Kidney glomerular epithelial cell (primary cell): ENCODE measurements at places on chromosomes 4 and X.
A peak's percentile ranks its signal among the peaks of the same experiment; 100 is the strongest.

DNA sequence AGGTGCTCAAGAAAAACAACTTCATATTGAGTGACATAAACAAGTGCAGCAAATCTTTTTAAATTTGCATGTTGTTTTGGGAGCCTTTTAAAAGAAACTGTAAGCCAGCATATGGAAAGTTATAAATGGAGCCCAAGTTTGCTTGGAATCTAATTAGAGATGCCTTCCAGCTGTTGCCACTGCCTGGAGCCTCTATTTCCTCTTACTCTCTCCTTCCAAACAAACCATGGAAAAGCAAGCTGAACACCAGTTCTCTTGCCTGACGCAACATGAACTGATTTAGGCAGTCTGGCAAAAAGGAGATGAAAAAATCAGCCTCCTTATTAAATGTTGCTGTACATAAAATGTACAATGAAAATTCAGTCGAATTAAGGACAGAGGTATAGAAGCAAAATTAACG, 21.5 kb downstream of the ARSJ start:
- DNase-seq, result no peak

DNA sequence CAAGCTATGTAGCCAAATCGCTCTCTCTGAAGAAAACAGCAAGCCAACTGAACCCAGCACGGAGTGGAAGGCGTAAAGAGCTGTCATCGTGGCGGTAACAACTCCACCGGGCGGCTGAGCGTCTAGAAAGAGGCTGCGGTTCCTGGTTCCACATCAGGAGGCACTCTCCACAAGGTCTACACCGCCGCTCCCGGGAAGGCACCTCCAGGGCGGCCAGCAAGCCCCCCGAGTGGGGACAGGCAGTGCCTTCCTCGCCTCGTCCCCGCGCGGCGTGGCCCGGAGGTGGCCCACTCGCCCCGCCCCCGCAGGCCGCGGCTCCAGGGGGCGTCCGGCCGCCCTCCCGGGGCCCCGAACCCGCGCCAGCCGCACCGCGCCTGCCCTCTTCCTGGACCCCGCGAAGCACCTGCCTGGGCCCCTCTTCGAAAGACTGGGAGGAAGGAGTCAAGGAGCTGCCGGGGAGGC, 755 bp downstream of the KLHL8 start:
- DNase-seq, result peak; percentile 9

- no peak for DNase-seq
Measured at GRCh38 chr4:148333265-148333664, 108.9 kb downstream of the NR3C2 start.

GRCh38 chr4:173125216-173125812, 43.3 kb upstream of the GALNT7 start:
- no peak for DNase-seq

DNA sequence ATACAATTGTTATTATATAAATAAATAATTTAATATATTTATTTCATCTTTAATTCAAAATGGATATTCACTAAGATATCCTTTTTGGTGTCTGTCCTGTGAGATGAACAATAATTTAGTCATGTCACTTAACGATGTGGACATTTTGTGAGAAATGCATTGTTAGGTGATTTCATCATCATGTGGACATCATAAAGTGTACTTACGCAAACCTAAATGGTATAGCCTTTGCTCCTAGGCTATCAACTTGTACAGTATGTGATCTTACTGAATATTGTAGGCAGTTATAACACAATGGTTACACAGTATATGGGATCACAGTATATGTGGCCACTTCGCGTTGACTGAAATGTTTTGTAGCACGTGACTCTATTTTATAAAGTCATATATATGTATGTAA, 20.2 kb upstream of the CHRNA9 start:
- DNase-seq, result no peak

- DNase-seq, result no peak
Measured at GRCh38 chrX:106007815-106008214, 30.7 kb downstream of the SERPINA7 start.

GRCh38 chr4:100087743-100088142, 102.5 kb downstream of the DDIT4L start:
- no peak for DNase-seq

DNA sequence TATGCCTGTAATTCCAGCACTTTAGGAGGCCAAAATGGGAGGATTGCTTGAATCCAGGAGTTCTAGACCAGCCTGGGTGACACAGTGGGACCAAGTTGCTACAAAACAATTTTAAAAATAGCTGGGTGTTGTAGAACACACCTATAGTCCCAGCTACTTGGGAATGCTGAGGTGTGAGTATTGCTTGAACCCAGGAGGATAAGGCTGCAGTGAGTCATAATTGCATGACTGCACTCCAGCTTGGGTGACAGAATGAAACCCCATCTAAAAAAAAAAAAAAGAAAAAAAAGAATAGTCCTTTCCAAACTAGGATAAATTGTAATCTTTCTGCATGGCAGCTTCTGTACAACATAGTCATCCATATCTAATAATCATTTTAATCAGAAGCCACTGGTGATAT, 270.1 kb upstream of the INTU start:
- DNase-seq, result no peak

DNA sequence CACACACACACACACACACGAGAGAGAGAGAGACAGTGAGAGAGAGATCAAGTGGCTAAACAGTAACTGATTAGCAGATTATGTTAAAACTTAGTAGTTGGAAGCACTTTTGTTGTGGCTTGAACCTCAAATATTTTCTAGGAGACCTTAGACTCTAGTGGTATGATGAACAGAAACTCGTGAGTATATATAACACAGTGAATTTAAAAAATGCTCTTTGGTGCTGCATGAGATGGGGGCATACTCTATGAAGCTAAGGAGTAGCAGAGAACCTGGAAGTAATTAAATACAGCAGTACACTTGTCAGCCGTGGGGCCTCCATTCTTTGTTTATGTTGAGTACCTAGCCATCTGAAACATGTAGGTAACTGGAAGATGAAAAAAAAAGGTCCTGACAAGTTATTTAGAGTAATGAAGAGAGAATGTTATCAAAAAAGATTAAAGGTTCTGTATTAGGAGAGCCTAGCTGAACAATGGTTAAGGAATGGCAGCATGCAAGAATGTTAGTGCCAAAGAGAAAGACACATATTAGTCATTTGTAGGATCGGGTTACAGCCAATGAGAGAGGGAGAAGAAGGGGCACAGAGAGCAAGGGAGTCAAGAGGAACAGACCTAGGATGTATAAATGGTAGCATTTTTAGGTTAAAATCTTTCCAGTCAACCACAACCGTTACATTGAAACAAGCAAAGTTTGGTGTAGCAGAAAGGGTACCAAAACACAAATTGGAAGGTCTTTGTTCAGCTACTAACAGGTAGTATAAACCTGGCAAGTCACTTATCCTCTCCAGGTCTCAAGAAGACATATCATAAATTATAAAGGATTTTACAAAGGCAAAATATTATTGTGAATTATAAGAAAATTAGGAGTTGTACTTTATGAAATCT, 316.7 kb upstream of the DIPK2B start:
- DNase-seq, result peak; percentile 57

DNA sequence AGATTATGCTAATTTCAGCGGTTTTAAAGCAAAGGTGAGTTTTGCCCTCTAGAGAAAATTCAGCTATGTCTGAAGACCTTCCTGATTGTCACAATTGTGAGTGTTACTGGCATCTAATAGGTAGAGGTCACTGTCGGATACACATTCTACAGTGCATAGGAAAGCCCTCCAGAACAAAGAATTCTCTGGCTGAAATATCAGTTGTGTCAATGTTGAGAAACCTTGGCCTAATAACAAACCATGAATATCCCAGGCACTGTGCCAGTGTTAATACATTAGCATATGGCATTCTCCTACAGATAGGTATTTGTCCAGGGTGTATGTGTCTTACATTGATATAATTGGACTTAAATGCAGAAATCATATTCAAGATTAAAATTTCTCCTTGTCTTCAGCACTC, 294.3 kb downstream of the FSTL5 start:
- DNase-seq, result no peak

GRCh38 chr4:167622481-167623240, 388.4 kb upstream of the SPOCK3 start:
- DNase-seq, result peak; percentile 54

- DNase-seq, result no peak
Measured at GRCh38 chr4:151297170-151297569, 20.2 kb downstream of the PRSS48 start.

- no peak for DNase-seq
Measured at GRCh38 chr4:93809773-93810172, 18.8 kb upstream of the ATOH1 start.

- no peak for DNase-seq
Measured at GRCh38 chr4:44652002-44652401, 577 bp upstream of the YIPF7 start.

GRCh38 chr4:57405359-57405758, 295.2 kb upstream of the IGFBP7 start:
- DNase-seq, result peak; percentile 11

- DNase-seq, result no peak
Measured at GRCh38 chrX:107355533-107355932, 93.9 kb upstream of the FRMPD3 start.

- no peak for DNase-seq
Measured at GRCh38 chr4:47839259-47839658, 1.4 kb upstream of the CORIN start.

DNA sequence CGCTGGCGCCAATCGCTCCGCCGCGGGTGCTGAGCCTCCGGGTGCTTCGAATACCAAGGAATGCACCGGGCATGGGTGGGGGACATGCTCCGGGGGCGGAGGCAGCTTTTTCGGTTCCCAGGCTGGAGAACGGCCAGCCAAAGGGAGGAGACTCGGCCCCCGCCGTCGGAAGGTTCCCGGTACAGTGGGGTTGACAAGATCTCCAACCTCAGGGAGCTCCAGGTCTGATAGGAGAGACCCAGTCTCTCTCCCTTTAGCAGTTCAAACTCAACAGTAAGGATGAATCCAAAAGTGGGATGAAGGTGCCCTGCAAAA, 29.1 kb upstream of the BCORL1 start:
- DNase-seq, result no peak

GRCh38 chrX:7889135-7889534, 38.1 kb downstream of the PNPLA4 start:
- no peak for DNase-seq

GRCh38 chr4:48012824-48013223, 3.7 kb downstream of the CNGA1 start:
- DNase-seq, result no peak

- DNase-seq, result no peak
Measured at GRCh38 chr4:123671636-123672404, 275.2 kb downstream of the SPRY1 start.

DNA sequence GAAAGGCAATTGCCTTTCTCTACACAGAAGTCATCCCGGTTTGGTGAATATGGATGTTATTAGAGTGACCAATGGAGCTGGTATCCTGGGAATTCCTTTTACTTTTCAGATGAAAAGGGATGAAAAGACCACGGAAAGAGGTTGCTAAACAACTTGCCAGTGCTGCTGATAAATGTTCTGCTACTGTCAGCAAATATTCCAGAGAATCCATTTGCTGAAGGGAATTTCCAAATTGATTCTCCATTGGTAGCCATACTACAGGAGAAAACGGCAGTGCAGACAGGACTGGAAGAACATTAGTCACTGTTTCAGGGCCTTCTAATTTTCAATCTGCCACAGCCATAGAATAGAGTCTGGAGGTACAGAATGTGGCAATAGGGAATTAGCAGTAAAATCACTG, 451.5 kb downstream of the PCDH11X start:
- no peak for DNase-seq

- no peak for DNase-seq
Measured at GRCh38 chrX:73076838-73077237, 2.5 kb downstream of the PABPC1L2A start.

- peak; percentile 26 for DNase-seq
Measured at GRCh38 chrX:357693-358471, 28.8 kb downstream of the PPP2R3B start.

GRCh38 chr4:52751487-52751911, 274 bp upstream of the ERVMER34-1 start:
- peak; percentile 44 for DNase-seq

- no peak for DNase-seq
Measured at GRCh38 chr4:77795326-77795725, 23.8 kb downstream of the CNOT6L start.

- DNase-seq, result no peak
Measured at GRCh38 chrX:25925946-25926345, 212.2 kb upstream of the MAGEB18 start.

DNA sequence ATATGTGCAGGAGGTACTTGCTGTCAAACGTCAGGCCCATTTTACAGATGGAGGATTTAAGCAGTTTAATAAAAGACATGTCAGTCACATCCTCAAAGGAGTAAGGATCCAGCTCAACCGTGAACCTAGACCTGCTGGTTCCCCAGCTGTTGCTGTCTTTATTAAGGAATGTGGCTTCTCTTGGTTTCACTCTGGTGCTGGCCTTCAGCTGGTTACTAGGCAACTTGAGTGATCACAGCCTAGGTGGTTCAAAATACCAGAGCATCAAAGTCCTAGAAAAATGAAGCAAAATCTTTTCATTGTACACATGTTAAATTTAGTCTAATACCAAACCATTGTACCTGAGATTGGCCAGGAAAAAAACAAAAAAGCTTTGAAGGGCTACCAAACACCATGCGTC, 32.7 kb upstream of the GLRA2 start:
- no peak for DNase-seq

DNA sequence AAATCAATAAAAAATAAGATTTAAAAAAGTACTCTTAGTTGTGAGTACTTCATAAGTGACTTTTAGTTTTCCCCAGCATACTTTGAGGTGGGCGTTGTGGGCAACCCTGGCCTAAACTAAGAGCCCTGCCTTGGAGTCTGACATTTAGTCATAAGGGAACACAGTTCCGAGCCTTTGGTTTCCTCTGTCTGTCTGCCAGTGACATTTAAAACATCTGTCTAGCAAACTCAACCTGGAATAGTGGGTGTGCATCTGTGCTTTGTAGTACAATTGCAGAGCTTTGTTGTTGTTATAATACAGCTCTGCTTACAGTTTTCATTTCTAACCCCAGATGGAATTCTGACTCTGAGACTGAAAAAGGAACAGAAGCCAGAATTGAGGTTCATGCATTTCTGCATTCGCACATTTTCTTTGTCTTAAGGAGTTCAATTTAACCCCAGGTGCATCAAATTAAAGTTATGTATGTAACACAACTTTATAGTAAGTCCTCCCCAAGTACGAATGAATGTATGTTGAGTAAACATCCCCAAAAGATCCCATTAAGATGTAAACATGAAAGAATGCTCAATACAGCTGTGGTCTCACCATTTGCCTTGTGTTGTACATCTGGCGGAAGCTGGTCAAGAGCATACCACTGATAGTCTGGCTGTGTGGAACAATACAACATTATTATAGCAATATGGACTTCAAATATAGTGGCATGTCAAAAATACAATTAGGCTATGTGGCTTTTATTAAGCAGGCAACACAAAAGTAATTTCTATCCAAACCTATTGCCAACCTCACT, 25.9 kb downstream of the TNIP3 start:
- no peak for DNase-seq

DNA sequence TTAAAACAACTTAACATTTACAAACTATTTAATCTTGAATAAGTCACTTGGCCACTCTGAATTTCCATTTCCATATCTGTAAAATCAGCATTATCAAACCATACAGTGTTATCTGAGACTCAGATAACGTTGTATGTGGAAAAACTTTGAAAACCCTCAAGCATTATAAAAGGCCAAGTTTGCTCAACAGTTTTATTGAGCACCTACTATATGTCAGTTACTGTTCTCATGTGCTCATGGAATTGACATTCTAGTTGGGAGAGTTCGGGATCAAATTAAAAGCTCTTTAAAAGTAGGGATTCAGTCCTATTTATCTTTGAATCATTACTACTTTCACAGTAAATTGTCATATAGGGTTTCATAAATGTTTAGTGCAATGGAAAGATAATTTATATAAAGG, 97.9 kb downstream of the FRMPD4 start:
- DNase-seq, result no peak

GRCh38 chrX:42818151-42818921, 40.4 kb upstream of the PPP1R2C start:
- DNase-seq, result no peak

- no peak for DNase-seq
Measured at GRCh38 chr4:154036856-154037255, 248.0 kb upstream of the SFRP2 start.
